H9 (cell line): ENCODE measurements at places on chromosomes 16 and 17. TPM values are rescaled to one million over a fixed set of nuclear protein-coding genes. Genes with fewer than 3 reads are reported as not detected.

DNA sequence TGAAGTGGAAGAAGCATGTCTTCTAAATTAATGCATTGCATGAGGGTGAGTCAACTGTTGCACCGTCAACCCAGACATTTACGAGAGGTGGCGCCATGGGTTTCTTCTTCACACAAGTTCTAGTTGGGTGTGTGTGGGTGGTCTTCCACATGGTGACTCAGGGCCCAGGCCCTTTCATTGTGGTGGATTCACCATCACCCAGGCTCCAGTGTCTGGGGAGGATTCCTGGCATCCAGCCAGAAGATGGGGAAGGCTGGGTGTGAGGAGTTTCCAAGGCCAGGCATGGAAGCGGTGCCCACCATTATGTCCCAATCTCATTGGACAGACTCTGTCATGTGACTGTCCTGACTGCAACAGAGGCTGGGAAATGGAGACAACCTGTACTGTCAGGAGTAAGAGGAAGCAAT lies 21.4 kb upstream of the JPH3 start:
- no peak for DNase-seq

Gene LRRC59
- 105 and 106 TPM in 2 replicates for total RNA-seq

DNA sequence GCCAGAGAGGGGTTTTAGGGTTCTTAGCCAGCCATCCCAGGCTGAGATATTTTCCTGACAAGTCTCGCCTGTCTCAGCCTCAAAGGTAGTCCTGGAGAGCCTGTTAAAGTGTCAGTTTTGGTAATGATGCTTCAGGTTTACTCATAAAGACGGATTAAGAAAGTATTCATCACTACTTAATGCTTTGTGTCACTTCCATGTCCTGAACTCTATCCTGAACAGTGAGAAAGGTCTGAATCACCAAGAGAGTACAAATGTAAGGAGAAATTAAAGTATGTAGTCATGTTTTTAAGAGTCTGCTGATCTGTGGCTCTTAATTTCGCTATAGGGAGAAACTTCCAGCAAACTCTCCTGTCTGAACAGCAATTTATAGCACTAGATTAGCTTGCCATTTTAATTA lies 14.0 kb downstream of the RPGRIP1L start:
- DNase-seq = no peak

Gene VMO1
- total RNA-seq = 0.31 TPM in 1 of 2 replicates, not detected in the other

Gene NTN3
- 1.3 TPM in 2 replicates for total RNA-seq

Gene KCNJ12
- 0.29 and 0.39 TPM in 2 replicates for total RNA-seq

GRCh38 chr17:8742274-8742673 lies 2.4 kb downstream of the CCDC42 start:
- DNase-seq = peak; percentile 22
